ENCODE measurements at places on chromosomes 12 and 14. TPM values are rescaled to one million over a fixed set of nuclear protein-coding genes. Genes with fewer than 3 reads are reported as not detected.

GRCh38 chr12:21221072-21221471, 90.1 kb downstream of the SLCO1B1 start:
- H3K4me1 ChIP-seq: no peaks in the 10 kb centered on the region
- no peak overlapping the region for H3K4me3 ChIP-seq
- no peak overlapping the region for H3K27ac ChIP-seq
- no peaks in the 10 kb centered on the region for H3K27me3 ChIP-seq

DNA sequence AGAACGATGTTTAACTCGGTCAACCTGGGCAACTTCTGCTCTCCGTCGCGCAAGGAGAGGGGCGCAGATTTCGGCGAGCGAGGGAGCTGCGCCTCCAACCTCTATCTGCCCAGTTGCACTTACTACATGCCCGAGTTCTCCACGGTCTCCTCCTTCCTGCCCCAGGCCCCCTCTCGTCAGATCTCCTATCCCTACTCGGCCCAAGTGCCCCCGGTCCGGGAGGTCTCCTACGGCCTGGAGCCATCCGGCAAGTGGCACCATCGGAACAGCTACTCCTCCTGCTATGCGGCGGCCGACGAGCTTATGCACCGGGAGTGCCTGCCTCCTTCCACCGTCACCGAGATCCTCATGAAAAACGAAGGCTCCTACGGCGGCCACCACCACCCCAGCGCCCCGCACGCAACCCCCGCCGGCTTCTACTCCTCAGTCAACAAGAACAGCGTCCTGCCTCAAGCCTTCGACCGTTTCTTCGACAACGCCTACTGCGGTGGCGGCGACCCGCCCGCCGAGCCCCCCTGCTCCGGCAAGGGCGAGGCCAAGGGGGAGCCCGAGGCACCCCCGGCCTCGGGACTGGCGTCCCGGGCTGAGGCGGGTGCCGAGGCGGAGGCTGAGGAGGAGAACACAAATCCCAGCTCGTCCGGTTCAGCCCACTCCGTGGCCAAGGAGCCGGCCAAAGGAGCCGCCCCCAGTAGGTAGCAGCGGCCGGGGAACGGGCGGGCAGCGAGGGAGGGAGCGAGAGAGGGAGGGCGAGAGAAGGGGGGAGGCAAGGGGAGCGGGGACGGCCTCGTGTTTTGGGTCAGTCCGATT, 513 bp downstream of the HOXC11 start:
- H3K27ac ChIP-seq: no peak overlapping the region
- no peak for DNase-seq
- no peak overlapping the region for H3K4me3 ChIP-seq

Gene CCDC88C
- total RNA-seq: 12.4 TPM

DNA sequence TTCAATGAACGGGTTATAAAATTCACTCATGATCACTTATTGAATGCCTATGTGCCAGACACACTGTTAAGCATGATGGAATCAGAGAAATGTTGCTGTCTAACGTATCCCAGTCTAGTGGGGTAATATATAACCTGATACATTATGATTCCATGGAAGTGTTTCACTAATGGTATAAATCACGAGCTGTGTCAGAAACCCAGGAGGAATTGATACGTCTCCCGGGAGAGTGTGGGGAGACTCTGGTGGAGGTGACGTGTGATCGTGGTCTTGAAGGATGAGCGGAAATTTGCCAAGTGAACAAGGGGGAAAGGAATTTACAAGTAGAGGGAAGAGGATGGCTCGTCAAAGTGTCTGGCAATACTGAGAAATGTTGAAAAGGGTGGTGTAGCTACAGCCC, 26.5 kb downstream of the MANSC1 start:
- DNase-seq: peak; percentile 70
- peaks cover 11% of the 10 kb centered on the region for H3K4me1 ChIP-seq
- no peak overlapping the region for H3K4me3 ChIP-seq
